T-helper 1 cell (primary cell): ENCODE measurements at places on chromosomes 4 and X.

DNA sequence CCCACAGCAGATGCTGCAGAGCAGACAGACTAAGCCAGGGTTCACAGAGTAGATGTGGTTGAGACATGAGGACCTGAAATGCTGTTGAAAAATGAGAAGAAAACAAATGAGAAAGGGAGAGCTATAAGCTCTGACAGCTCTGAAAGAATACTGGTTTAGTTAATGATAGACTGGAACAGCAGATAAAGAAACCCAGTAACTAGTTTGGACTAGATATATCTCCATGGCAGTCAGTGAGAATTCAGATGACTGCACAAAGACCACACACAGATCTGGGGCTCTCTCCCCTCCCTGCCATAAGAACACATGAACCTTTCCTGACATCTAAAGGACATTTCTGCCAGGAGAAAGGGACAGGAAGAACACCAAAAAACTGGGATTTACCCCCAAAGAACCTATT, 8.2 kb downstream of the NAA11 start:
- DNase-seq, result no peak

DNA sequence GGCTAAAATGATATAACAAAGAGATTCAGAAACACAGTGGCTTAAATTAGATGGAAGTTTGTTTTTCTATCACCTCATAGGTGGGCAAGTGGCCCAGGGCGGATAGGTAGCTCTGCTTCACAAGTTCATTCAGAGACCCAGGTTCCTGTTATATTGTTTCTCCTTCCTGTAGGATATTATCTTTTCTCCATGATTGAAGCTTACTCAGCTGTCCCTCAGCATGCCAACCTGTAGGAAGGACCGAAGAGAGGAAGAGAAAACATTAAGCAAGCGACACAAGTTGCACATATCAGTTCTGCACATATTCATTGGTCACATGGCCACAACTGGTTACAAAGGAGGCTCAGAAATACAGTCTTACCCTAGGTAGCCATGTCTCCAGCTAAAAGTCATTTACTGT, 6.9 kb downstream of the KLHL5 start:
- no peak for DNase-seq

DNA sequence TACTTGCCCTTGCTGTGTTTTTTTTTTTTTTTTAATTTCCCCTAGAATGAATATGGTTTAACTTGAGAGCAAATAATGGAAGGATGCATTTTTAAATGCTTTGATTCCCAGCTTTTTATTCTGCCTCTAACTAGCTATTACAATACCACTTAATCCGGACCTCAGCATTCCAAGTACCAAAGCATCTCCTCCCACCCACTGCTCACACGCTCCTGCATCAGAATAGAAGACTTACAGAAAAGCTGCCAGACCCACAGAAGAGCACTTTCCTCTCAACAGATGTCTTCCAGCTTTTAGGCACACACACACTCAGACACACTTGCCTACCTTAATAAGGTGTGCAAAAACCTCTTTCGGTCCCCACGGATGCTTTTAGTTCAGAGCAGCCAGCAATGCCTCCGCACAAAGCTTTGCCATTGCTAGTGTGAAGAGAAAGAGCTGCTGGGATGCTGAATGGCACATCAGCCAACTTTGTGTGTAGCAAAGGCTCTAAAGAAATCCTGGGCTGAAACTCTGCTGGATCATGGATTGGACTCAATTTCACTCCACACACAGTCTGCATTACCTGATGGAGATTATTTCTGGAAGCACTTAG, 1056.2 kb downstream of the DMD start:
- no peak for DNase-seq

- no peak for DNase-seq
Observed at GRCh38 chr4:184287697-184288255, 70.1 kb upstream of the ENPP6 start.

DNA sequence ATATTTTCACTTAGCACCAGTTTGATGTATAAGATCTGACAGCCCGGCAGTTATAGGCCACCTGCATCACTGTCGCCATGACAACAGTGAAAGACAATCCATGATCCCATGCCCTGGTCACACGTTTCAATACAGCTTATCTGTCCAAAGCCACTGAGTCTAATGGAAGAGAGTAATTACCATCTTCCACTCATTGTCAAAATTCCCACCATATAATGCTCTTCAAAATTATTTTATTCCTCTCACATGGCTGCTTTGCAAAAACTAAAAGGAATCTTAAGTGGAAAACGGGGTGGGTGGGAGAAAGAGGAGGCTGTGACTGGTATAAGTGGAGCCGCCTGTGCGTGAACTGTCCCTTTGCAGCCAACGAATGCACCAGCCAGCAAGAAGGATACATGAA, 44.2 kb downstream of the MAML3 start:
- DNase-seq, result no peak

DNA sequence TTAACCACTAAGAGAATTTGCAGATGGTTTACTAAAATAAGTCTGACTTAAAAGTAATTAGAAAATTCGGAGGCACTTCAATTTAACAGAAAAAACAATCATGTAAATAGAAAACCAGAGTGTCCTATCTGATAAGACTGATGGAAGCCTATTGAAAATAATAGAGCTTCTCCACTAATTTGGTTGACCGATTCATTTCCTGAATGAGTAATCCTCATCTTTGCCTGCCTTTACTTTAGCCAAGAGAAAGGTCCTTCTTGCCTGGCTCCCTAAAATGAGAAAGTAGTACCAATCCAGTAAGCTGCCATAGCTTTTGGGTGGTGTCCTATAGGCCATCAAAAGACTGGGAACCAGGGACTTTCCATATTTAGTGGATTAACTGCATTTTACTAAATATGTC, 48.4 kb downstream of the KCNIP4 start:
- DNase-seq, result no peak

GRCh38 chr4:6695660-6696610, 2.3 kb downstream of the S100P start:
- DNase-seq, result peak; percentile 33

DNA sequence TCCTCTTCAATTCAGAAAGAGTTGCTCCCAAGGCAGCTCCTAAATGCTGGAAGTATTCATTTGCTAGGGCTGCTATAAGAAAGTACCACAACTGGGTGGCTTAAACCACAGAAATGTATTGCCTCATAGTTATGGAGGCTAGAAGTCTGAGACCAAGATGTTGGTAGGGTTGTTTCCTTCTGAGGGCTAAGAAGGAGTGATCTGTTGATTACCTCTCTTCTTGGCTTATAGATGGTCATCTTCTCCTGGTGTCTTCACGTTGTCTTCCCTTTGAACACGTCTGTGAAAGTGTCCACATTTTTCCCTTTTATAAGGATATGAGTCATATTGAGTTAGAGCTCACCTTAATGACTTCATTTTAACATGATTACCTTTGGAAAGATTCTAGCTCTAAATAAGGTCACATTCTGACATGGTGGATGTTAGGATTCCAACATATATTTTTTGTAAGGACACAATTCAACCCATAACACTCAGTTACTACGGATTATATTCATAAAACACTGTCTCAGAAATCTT, 266.3 kb downstream of the SPATA18 start:
- DNase-seq, result no peak

DNA sequence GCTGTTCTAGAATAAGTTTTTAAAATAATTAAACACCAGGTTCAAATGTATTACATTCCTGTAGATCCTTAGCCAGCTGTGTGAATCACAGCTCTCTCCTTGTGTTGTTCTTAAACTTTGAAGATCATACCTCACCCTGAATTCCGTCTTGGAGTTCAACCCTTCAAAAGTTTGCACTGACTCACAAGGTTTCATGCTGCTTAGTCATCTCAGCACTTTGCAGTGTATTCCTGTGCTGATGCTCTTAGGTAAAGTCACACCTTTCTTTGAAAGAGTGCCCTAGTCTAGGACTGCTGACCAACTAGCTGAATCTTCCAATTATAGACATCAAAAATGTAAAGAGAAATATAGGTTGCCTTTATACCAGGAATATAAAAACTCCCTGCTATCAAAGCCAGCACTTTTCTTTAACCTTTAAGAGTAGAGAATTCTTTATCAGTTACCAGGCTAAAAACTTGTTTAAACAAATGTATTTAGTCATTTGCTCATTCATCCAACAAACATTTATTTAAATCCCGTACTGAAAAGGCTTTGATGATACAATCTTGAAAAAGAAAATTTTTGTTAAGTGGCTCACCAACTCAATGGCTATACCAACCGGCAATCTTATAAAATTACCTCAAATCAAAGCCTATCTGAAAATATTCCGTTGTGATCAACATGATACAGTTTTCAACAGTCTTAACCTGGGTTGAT, 169.7 kb downstream of the RAP1GDS1 start:
- no peak for DNase-seq

DNA sequence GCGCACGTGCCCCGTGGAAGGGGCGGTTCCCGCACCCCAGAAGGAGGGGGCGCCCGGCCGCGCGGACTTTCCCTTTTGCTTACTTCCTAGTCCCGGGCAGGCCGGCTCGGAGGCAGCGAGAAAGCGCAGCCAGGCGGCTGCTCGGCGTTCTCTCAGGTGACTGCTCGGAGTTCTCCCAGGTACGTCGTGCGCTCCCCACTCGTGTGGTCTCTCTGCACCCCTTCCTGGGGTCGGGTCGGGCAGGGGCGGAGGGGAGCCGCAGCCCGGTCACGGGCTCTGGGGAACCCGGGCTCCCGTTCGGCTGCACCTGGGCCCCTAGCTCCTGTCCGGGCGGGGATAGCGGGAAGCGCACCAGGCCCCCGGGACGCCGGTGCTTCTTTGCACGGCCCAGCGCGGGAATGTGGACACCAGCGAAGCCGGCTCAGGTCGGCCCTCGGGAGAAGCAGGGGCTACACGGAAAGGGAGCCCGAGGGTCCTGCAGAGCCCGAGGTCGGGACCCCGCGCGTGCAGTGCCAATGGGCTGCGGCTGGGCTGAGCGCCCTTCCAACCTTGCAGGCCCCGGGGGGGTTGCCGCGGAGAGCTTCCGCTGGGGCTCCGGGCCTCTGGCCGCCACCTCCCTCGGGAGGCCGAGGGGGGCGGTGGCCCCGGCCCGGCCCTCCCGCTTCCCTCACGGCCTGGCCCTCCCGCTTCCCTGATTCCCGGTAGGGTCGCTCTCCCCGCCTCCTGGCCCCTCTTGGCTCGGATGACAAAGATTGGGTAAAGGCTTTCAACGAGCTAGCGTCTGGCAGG, at the start of gene TLR2:
Gene TLR2 (plus strand): TSS at position 99 of the 789 bp plus-strand sequence. CDS start 18,628 bp downstream, outside the sequence.
- peak; percentile 24 for DNase-seq

- no peak for DNase-seq
Observed at GRCh38 chrX:72046447-72046846, 85.3 kb downstream of the RTL5 start.

GRCh38 chr4:72016011-72016410, 15.8 kb upstream of the NPFFR2 start:
- DNase-seq, result no peak

DNA sequence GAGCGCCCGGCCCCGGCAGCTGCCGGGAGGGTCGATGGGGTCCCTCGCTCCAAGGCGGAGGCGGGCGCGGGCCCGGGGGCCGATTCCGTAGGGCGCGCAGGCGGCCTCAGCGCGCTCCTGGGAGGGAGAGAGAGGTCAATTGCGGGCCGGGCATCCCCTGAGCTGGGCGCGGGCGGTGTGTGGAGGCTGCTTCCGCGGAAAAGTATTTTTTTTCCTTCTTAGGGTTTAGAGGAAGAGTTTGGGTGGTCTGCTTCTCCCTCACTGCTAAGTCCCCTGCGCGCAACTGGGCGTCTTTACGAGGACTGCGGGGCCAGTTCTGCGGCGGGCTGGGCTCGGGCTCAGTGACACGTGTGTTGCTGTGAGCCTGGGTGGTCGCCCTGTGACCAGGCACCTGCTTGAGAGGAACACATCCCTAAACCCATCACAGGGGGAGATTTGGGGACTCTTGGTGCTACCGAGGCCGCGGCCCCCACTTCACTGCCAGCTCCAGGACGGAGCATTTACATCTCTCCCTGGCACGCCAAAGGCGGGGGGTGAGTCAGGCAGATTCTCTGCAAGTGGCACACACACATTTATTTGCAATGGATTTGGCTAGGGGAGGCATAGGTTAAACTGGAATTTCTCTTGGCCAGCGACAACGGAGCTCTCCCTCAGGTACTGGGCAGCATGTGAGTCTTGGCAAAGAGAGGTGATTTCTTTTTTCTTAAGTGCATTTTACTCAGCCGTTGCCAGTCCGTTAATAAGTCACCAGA, 151.2 kb upstream of the SLC4A4 start:
- no peak for DNase-seq

- DNase-seq, result no peak
Observed at GRCh38 chr4:98568941-98569663, 89.3 kb downstream of the TSPAN5 start.

GRCh38 chr4:168076989-168077725, 15.2 kb upstream of the ANXA10 start:
- DNase-seq, result no peak

DNA sequence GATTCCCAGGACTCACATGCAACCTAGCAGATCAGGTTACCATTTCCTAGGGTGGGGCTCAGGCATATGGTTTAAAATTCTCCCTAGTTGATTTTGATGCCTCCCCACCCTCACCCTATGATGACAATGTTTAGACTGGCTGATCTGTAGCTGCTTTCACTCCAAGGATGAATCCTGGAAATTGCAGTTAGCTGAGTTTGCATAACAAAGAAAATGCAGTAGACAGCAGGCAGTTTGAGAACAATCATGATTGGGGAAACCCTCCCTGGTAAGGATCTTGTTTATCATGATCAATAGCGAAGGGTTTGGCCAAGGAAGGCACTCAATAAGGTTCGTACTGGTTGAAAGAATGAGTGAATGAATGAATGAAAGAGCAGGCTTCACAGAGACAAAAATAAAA, 2.1 kb downstream of the ZNF518B start:
- no peak for DNase-seq

DNA sequence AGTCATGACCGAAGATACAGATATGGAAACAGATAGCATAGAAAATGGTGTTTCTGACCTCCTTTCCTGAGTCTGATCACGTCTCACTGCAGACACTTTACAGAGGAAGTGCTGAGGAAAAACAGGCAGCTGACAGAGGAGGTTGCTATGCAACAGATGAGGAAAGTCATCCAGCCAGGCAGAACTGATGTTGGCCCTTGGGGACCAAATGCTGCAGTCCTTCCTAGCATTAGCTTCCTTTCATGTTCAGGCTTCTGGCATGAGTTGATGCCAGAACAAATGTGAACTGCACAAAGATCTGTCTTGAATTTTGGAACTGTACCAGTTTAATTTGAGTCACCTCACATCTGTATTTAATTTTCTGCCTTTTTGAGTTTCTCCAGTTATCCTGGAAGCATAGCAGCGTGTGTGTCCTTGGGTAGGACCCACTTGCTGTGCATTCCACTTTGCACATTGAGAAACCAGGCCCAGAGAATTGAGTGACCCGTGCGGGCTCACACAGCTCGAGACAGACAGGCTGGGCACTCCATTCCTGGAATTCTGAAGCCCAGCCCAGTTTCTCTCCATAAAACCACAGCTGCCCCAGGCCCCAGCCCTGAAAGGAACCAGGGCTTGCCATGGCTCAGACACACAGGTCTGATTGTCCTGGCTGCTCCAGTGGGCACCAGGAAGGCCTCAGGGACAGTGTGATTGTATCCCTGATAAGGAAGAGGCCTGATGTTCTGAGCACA, 1.4 kb upstream of the MAGED1 start:
- DNase-seq, result no peak

GRCh38 chrX:7164174-7164573, 16.2 kb upstream of the PUDP start:
- no peak for DNase-seq

- DNase-seq, result no peak
Observed at GRCh38 chr4:7007142-7007907, 35.8 kb upstream of the TADA2B start.
